ENCODE measurements at places on chromosomes 6 and 20. TPM values are rescaled to one million over a fixed set of nuclear protein-coding genes. Genes with fewer than 3 reads are reported as not detected.

DNA sequence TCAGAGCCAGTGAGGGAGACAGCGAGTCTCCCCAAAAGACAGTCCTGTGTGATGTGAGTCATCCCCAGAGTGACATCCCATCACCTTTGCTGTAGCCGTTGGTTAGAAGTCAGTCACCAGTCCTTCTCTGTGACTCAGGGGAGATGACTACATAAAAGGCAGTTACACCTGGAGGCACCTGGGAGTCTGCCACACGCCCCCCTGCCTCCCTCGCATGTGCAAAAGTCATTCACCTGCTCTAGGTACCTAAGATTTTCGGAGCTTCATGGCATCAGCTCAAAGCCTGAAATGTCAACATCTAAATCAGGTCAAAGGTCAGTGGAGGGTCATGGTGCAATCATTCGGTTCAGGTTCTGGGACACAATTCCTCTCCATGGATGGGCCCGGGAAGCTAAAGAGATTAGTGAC lies 50.3 kb downstream of the PRR18 start:
- no peak overlapping the region for H3K27ac ChIP-seq
- peaks cover 8% of the 10 kb centered on the region for H3K4me1 ChIP-seq
- H3K4me3 ChIP-seq: no peak overlapping the region
- DNase-seq: no peak
- H3K36me3 ChIP-seq: no peaks in the 10 kb centered on the region

Gene CLPSL2
- total RNA-seq: not detected

GRCh38 chr6:107264357-107264840 lies 149.1 kb upstream of the BEND3 start:
- no peaks in the 10 kb centered on the region for H3K4me1 ChIP-seq
- no peaks in the 10 kb centered on the region for H3K27me3 ChIP-seq
- no peak for DNase-seq
- peaks cover 2% of the 10 kb centered on the region for H3K36me3 ChIP-seq
- no peak overlapping the region for H3K27ac ChIP-seq

DNA sequence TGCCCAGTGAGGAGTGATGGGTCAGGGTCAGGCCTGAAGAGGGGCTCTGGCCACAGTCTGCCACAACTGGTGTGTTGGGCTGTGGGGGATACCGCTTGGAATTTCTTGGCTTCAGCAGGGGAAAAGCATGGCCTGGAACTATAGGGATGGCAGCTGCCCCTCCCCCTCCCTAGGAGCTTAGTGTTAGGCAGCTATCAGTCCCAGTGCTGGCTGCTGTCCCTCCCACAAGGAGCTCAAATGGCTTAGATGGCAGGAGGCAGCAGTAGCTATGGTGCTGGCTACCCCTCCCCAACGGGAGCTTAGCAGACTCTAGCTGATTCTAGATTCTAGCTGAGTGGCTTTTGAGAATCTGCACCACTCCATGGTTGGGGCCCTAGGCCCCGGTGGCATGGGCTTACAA lies 414.5 kb upstream of the HSF2 start:
- H3K27ac ChIP-seq: no peak overlapping the region
- H3K4me3 ChIP-seq: no peak overlapping the region
- peaks cover 25% of the 10 kb centered on the region for H3K27me3 ChIP-seq
- H3K36me3 ChIP-seq: peaks cover 9% of the 10 kb centered on the region
- no peak for DNase-seq

- peaks cover 2% of the 10 kb centered on the region for H3K27me3 ChIP-seq
- H3K36me3 ChIP-seq: no peaks in the 10 kb centered on the region
- peaks cover 7% of the 10 kb centered on the region for H3K4me1 ChIP-seq
Measured at GRCh38 chr20:4455301-4455701, 266.4 kb upstream of the PRND start.

DNA sequence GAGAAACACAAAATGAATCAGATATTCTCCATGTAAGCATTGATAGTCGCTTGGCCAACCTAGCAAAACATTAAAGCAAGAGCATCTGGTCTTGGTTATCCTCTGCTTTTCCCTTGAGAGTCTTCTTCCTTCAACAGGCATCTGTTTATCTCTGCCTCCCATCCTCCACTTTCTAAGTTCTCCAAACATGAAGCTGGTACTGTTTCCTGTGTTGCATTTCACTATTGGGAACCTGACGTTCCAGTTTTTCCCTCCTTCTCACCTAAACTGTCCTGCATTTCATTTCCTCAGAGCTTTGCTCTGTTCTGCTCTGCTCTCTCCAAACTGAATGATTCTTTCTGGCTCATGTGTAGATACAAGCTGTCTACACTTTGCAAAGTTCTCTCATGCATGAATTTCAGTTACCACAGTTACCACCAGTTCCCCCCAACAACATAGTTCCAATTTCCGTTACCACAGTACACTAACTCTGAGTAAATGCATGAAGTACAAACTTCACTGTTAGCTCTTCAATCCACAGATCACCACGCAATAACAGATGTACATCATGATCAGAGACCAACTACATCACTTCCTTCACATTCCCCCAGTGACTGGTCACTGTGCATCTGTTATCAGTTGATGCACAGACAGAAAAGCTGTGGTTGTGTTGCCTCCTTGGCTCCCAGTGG lies 86.7 kb upstream of the F13A1 start:
- H3K27me3 ChIP-seq: peaks cover 2% of the 10 kb centered on the region
- H3K36me3 ChIP-seq: no peaks in the 10 kb centered on the region
- no peak overlapping the region for H3K27ac ChIP-seq
- H3K4me1 ChIP-seq: peaks cover 18% of the 10 kb centered on the region

Gene PRND
- not detected for total RNA-seq

GRCh38 chr6:39468385-39468784 lies 145.9 kb upstream of the KCNK16 start:
- H3K27ac ChIP-seq: no peak overlapping the region
- H3K4me3 ChIP-seq: no peak overlapping the region
- no peak for DNase-seq
- H3K4me1 ChIP-seq: peaks cover 32% of the 10 kb centered on the region
- H3K27me3 ChIP-seq: no peaks in the 10 kb centered on the region
- H3K36me3 ChIP-seq: peaks cover 2% of the 10 kb centered on the region

DNA sequence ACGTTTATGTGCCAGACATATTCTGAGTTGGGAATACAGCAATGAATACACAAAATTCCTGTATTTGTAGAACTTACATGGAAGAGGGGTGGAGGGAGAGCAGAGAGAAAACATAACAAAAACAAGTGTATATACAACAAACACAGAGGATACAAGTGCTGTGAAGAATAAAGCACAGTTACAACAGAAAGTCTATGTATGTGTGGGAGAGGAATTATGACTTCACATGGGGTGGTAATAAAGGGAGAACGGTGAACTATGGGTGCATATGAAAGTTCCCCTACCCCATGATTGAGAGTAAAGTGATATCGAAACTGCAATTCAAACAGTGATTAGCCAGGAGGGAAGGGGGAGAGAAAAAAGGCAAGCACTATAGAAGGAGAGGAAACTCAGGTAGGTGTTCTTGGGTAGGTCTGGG lies 24.6 kb downstream of the HBS1L start:
- H3K4me1 ChIP-seq: peaks cover 2% of the 10 kb centered on the region
- no peaks in the 10 kb centered on the region for H3K27me3 ChIP-seq
- DNase-seq: no peak
- no peak overlapping the region for H3K27ac ChIP-seq
- no peak overlapping the region for H3K4me3 ChIP-seq

Gene SSTR4
- total RNA-seq: not detected

Gene IBTK
- 28.0 TPM for total RNA-seq

Gene TSHZ2
- total RNA-seq: not detected

GRCh38 chr6:10733863-10734262 lies 11.0 kb downstream of the TMEM14C start:
- no peak for DNase-seq
- H3K4me1 ChIP-seq: peaks cover 23% of the 10 kb centered on the region
- H3K4me3 ChIP-seq: no peak overlapping the region
- peak overlapping the region; percentile 90 for H3K27ac ChIP-seq
- H3K36me3 ChIP-seq: peaks cover 20% of the 10 kb centered on the region
- H3K27me3 ChIP-seq: no peaks in the 10 kb centered on the region

DNA sequence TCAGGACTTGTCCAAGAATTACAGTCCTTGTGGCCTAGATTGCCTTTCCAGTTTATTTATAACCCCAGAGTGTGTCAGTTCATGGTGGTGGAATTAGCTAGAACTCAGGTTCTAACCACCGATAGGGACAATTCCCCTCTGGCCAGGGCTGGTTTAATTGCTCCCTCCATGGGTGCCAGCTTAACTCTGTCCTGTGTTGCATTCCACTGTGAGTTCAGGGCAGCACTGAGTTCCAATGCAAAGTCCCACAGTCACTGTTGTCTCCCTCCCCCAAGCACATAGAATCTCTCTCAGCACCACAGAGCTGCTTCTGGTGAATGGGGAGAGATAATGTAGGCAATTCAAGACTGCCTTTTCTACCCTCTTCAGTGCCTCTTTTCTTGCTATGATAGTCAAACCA lies 82.5 kb upstream of the TNFRSF21 start:
- DNase-seq: no peak
- H3K27ac ChIP-seq: no peak overlapping the region
- no peak overlapping the region for H3K4me3 ChIP-seq
- no peaks in the 10 kb centered on the region for H3K4me1 ChIP-seq
